ENCODE measurements at places on chromosomes 6 and 20.

GRCh38 chr6:145886228-145886956, 71.8 kb upstream of the FBXO30 start:
- DNase-seq = no peak

- DNase-seq = no peak
These were observed 27.1 kb downstream of the BCAS4 start for GRCh38 chr20:50821994-50822393.

- no peak for DNase-seq
These were observed 121.1 kb upstream of the COL21A1 start for GRCh38 chr6:56368491-56368890.

- no peak for DNase-seq
These were observed 2.7 kb upstream of the MYT1 start for GRCh38 chr20:64161356-64162238.

GRCh38 chr6:82841309-82841708, 224.3 kb downstream of the UBE3D start:
- DNase-seq = no peak

- no peak for DNase-seq
These were observed 211.1 kb downstream of the ANKRD60 start for GRCh38 chr20:58017231-58017969.

DNA sequence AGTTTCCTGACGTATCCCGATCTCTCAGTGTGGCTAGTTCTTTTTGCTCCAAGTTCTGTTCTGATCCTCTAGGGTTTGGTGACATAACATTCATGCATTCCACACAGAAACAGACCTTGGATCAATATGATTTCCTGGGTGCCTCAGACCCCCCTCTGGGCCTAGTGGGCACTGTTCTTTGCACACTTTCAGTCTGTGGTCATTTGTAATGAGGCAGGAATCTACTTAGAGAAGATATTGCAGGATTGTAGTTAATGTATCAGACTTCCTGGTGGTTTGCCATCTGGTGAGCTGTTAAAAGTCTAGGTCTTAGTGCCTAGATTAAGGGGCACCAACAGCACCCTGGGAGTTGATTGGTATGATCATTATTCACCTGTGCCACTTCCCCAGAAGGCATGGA, 7.5 kb downstream of the BEND6 start:
- no peak for DNase-seq

DNA sequence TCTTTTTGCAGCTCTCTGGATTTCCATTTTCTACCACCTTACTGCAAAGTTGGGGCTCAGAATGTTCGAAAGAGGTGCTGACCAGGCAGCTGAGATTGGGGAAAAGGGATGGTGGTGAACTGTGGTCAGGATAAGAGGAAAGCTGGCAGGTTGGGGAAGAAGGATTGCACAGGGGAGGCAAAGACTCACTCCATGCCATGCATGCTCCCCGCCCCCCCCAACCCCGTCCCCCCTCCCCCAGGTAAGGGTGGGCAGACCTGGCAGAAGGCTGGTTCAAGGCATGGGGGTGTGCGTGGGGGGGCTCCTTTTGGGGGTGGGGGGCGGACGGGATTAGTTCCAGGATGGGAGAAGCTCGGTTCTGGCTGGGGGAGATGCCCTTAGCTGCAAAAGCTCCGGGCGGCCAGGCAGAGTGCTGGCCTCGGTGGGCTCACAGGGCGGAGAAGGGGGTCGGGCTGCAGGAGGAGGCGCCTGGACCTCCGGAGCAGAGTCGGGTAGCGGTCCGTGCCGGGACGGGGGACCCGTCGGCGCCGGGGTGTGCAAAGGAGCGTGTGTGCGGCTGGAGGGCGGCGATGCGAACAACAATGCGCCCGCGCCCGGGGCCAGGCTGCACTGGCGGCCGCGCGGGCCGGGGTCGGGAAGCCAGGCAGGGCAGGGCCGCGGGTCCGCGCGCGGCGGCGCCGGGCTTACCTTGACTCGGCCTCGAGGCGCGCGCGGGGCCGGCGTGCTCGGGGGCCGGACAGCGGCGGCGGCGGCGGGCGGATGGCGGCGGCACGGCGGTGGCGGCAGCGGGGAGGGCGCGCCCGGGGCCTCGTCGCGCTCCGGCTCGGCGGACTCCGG, 880 bp downstream of the ADNP start:
- DNase-seq = no peak

GRCh38 chr20:11246251-11246775, 572.5 kb upstream of the JAG1 start:
- DNase-seq = no peak

- no peak for DNase-seq
These were observed at the start of gene PRR18 for GRCh38 chr6:166308033-166308768. Gene PRR18 (minus strand): TSS chr6:166308392. CDS start chr6:166308142, 250 bp downstream.

DNA sequence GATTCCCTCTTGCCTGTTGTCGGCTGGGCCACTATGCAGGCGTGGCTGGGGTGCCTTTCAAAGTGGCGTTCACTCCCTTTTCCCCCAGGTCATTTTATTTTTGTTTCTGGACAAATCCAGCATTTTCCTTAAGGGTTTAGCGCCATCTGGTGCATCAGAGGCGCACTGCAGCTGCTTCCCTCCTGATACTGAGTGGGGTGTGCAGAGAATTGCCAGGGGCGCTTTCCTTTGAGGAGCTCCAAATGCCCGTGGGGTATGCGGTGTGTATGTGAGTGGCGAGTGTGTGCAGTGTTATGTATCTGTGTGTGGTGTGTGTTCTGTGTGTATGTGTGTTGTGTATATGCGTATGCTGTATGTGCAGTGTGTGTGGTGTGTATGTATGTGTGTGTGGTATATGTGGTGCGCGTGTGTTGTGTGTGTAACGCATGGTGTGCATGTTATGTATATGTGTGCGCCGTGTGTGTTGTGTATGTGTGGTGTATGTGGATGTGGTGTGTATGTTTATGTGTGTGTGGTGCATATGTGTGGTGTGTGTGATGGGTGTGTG, 100.1 kb upstream of the AGPAT4 start:
- DNase-seq = peak; percentile 69

DNA sequence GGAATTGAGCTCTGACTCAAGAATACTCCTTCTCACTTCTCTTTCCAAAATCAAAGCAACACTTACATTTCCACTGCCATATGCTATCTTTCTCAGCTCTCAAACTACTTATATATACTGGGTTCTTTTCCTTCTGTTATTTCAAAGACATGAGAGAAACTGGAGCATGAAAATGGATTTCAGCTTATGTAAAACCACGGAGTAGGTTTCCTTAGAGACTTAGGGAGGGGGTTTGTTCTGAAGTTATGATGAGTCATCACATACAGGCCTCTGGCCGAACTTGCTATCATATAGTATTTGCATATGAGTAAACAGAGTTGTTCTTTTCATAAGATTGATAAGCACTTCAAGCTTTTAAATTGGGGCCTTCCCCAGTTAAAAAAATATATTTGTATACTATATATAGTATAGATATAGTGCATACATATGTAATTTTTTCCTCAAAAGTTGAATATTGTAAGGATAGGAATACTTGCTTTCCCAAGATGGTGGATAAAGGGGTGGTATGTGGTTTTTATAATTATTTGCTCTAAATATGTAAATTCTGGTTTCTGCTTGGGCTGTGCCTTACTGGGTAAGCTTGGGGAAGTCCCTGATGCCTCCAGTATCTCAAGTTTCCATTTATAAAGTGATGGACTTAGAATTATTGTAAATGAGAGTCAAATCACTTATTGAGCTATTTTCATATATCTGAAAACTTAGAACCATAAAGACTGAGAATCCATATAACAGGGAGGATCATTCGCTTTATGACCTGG, 273.9 kb downstream of the RFPL4B start:
- DNase-seq = no peak

DNA sequence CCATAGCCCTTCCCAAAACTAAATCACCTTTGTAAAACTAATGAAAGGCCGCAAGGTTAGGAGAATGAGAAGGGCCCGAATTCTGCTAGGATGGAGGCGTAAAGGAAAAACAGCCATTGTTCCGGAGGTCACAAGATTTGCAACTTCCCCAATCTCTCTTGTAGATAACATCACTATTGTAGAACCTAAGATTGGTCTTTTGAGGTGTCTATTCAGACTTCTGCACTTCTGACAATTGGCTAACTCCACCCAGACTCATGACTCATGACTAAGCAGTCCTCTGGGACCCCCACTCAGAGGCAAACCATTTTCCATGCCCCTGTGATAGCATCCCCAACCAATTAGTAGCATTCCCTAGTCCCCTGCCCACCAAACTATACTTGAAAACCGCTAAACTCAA, 210.5 kb upstream of the SHLD1 start:
- DNase-seq = no peak

DNA sequence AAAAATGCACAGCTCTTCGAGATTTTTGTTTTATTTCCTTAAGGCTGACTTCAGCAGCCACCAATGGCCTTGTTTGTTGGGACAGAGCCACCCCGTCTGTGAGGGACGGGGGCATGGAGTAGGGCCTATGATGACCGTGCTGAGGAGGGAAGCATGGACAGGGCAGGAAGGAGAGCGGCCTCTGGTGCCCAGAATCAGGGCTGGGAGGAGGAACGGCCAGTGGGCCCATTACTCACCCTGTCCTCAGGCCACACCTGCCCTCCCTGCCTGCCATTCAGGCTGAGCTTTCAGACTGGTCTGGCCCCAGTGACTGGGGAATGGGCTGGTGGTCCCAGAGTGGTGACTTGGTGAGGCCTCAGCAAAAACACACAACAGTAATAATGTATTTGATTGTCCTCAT, 104.4 kb downstream of the SMOC2 start:
- no peak for DNase-seq

DNA sequence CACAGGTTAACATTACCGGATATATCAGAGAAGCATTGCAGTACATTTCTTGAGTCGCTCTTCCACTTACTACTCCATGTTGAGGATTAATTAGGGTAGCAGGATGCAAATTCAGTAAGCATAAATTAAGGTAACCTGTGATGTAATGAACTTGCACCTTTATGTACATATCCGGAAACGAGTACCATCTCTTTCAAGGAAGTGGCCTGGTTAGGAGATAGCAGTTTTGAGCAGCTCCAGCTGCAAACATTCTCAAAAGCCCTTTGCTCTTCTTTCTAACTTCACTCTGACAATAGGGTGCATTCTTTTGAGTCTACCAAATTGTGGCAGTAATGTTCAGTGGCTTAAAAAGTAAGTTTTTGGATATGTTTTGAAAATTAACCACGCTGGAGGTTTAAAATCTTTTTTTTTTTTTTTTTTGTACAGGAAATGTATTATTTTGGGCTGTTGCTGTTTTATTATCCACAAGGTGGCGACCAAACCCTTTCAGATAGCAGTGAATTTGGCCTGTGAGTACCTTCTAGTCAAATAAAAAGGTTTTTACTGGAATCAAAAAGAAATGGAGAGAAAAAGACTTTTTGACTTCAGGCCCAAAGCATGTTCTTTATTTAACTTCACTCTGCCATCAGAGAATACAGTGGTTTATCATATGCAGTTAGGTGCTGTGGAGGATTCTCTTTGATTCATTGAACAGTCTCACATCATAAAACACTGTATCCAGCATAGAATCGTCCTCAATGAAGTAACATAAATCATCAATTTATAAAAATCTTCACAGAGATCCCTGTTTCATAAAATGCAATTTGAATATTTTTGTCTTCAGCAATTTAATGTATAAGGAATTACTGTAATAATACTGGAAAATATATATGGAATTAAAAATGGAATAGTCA, 8.9 kb downstream of the FAM217B start:
- DNase-seq = peak; percentile 62

- no peak for DNase-seq
These were observed 8.0 kb downstream of the DNPH1 start for GRCh38 chr6:43221046-43221972.

DNA sequence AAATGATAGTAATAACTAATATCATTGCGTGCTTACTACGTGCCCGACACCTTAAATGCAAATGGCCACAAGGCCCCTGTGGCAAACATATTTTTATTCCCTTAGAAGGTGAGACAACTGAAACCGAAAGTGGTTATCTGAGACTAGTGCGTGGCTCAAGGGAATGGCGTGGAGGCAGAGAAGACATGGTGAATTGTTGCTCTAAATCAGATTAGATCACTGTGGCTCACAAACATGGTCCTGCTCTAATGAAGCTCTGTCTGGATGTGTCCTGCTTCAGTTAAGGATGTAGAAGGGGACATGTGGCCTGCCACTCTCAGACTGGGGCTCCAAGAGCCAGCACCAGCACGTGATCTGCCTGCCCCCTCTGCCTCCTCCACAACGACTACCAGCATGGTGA, 124.2 kb upstream of the GMDS start:
- no peak for DNase-seq
